ENCODE measurements at places on chromosomes 5 and 9.

DNA sequence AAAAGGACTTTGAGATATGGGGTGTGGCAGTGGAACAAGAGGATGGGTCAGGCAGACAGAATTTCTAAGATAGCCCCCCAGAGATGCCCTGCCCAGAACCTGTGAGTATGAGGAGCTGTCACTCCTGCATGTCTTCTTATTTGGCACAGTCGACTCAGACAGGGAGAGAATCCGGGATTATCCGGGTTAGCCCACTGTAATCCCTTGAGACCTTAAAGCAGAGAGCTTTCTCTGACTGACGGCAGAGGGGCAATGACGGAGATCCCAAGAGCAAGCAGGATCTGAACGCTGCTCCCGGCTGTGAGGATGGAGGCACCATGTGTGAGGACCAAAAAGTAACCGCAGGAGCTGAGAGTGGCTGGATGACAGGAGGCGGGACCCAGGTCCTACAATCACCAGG is 8.8 kb upstream of the NHP2 start:
- DNase-seq, result no peak

GRCh38 chr5:82225525-82226172 is 52.5 kb downstream of the RPS23 start:
- DNase-seq, result peak; percentile 38

DNA sequence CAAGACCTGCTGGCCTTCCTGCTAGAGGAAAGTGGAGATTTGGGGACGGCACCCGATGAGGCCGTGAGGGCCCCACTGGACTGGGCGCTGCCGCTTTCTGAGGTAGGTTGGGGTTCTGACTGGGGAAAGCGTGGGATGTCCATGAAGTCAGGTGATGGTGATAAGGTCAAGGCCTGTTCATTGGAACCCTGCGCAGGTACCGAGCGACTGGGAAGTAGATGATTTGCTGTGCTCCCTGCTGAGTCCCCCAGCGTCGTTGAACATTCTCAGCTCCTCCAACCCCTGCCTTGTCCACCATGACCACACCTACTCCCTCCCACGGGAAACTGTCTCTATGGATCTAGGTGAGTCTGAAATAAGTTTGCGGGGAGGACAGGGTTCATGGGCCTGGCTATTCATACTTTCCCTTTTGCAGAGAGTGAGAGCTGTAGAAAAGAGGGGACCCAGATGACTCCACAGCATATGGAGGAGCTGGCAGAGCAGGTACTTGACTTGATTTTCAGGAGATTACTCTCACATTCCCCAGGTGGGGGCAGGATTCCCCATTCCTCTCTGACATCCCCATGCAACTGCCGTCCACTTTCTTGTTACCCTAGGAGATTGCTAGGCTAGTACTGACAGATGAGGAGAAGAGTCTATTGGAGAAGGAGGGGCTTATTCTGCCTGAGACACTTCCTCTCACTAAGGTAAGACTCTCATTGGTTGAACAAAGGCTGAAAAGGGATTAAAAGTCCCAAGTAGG is 505 bp downstream of the CREB3 start:
- peak; percentile 69 for DNase-seq

DNA sequence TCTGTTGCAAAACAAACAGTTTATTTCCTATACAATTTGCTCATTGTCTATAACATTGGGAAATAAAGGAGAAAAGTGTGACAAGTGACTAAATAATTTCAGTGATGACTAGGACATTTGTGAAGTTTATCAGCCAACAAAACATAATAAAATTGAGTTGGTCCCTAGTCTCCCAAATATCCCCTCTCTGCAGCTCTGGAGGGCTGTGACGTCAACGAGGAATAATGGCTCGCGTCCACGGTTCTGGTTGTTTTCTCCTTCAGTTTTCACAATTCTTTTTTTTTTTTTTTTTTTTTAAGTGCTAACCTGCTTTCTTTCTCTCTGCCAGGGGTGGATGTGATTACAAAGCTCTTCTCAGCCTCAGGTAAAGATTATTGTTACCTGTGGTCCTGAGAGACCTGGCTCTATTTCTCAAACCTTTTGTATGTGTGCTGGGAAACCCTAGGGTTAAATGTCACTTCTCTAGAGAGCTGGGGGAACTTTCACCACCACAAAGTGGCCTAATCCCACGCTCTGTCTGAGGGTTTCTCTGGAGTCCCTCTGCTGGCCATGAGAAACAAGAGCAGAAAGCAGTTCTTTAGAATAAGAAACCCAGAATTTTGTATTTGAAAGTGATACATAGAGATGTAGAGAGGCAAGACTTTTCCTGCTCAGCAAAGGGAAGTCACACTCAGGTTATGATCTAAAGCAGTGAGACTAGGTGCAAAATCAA is 36.2 kb upstream of the ANKRD55 start:
- DNase-seq, result no peak

- no peak for DNase-seq
These were observed 55.2 kb upstream of the JAK2 start for GRCh38 chr9:4929917-4930316.

DNA sequence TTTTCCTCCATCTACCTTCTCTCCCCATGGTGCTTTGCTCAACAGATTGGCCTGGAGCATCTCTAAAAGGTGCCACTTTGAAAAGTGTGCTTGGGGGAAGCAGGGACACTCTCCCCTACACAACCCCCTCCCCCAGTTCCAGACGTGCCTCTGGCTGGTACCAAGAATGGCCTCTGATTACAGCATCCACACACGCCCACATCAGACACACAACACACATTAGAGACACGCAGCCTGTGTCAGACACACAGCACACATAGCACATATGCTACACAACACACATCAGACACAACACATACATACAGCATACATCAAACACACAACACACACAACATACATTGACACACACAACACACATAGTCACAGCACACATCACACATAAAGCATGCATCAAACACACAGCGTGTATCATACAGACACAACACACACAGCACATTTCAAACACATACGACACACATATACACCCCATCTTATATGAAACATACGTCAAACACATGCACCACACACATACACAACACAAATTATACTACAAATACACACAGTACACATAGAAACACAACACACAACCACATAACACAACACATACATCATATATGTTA is 150.4 kb downstream of the RGS3 start:
- no peak for DNase-seq

DNA sequence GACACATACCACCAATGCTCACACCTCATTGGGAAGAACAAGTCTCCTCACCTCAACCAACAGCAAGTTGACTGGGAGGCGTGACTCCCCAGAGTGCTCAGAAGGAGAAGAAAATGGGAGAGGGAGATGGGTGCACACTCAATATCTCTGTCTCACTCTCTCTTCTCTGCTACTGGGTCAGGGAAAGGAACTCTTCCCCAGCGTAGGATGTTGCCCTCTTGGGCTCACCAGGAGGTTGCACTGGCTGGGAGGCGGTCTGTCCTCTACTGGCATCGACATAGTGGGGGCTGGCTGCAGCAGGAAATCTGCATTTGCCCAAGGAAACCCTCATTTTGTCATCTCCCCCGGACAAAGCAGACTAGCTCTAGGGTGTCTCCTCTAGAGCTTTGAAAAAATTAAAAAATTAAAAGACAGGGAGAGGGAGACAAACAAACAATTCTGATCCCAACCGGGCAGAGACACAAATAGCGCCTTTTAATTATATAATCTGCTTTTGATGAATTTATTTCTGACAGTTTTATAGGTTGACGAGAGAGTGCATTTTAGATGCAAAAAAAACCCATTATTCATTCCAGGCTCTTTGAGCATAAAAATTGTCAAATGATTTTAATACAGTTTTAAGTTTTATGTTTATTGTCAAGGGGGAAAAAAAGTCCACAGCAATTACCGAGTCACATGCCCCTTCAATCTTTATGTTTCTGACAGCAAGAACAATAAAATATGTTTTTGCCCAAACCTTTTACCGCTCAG is 179.3 kb upstream of the MVB12B start:
- no peak for DNase-seq

- no peak for DNase-seq
These were observed 6.2 kb downstream of the NLN start for GRCh38 chr5:65728218-65728617.

DNA sequence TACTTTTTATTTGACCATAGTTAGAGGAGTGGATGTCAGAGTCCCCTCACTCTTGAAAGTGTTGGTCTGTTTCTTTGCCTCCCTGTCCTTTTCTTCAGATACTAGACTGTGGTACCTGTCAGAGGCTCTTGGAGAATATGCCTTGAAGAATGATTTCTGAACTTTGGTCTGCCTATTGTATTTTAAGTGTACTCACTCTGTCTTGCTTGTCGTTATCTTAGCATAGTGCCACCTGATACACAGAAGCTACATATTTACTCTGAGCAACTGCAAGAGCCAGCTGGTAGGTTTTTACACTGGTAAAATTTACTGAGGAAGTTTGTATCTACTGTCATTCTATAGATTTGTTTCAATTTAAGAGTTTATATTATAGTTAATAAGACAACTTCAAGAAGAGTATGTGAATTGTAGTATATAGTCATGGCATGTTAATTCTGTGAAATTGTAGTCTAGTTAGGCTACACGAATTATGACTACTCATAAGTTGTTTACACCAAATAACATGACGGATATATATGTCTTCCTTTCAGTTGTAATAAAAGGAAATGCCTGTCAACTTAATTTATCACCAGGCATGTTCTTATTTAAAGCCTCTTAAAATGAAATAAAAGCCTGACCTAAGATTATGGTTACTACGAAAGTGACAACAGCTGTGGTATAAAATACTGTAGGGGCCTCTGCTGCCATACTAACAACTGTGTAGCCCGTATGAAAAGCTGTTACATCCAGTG is 201.7 kb downstream of the KDM4C start:
- no peak for DNase-seq
